ENCODE measurements at places on chromosomes 2 and 18.

DNA sequence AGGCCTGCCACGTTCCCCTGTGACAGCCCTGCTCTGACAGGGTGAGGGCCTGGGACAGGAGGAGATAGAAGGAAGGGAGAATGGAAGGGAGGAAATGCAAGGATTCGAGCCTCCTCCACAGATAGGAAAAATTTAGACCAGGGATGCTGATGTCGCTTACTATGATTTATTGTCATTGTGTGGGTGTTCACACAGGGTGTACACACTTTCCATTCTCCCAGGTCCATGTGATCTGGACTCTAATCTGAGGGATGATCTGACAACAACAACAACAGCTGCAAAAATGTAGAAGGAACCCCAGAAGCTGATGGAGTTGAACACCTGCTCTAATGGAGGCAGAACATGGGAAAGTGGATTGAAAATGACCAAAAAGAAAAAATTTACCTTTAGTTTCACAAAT is 231.7 kb upstream of the TNP1 start:
- no peak for DNase-seq

GRCh38 chr18:56649996-56650395 is 1.2 kb upstream of the WDR7 start:
- DNase-seq: no peak

- no peak for DNase-seq
These were observed 237.5 kb downstream of the CTNNA2 start for GRCh38 chr2:79750321-79750720.

- no peak for DNase-seq
These were observed 390.3 kb upstream of the GALNT5 start for GRCh38 chr2:156867201-156867600.

- no peak for DNase-seq
These were observed 395.3 kb downstream of the LPIN1 start for GRCh38 chr2:12141618-12142258.

GRCh38 chr2:173493874-173494273 is 139.2 kb downstream of the CDCA7 start:
- no peak for DNase-seq

- DNase-seq: no peak
These were observed 120.3 kb upstream of the NFATC1 start for GRCh38 chr18:79275461-79275860.

GRCh38 chr18:21980744-21981143 is 188.6 kb upstream of the GATA6 start:
- peak; percentile 45 for DNase-seq

DNA sequence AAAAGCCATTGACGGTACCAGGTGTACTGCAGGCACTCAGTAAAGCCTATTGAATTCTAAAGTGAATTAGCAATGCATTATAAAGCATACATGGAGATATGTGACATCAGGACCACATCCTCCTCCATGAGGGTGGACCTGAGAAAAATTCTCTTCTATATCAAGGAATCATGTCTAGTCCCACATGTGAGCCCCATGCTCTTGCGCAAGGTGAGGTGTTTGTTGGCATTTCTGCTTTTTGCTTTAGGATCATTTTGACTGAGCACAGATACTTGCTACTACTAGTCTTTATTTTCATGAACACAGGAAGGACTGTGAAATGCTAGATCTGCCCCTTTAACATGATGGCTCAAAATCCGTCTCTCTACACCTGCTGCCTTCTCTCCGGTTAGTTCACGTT is 183.9 kb downstream of the CD226 start:
- DNase-seq: no peak

- DNase-seq: peak; percentile 85
These were observed 12.6 kb downstream of the DTYMK start for GRCh38 chr2:241673797-241674725.

DNA sequence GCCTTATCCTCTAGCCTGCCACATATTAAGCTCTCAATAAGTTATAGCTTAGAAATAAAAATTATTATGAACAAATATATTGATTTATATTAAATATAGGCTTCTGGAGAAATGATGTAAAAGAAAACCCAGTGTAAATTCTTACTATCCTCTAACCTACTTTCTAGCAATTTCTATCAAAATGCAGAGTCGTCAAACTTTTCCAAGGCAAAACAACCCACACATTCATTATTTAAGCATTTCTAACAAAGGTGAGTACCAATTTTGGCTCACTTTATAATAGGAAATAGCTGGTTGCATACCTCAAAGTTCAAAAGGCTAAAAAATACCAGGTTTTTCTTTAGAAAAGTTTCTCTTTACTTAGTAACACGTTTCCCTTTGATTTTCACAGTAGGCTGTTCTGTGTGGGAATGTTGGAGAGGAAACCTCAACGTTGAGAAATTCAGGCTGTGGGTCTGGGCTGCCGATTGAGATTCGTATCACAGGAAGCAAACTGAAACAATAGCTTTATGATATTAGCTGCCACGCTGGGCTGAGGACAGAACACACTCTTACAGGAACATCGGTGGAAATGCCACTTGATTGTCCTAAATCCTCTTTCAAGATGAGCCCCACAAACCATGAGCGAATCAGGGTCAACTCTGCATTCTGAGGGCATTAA is 53.0 kb downstream of the EPAS1 start:
- no peak for DNase-seq

DNA sequence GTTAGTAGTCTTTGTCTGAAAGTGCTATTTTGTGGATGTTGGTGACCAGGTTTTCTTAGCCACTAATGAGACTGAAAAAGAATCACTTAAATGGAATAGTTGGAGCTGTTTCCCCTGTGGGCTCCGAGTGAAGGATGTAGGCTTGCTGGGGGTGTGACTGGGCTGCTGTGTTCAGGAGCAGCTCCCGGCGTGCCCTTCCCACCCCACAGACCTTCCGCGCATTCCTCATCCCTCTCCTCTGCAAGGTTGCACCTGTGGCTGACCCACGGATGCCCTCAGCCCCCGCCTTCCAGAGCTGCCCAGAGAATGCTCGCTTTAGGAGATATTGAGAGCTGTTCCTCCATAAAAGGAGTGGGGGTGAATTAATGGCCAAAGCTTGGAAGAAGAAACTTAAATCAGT is 174.3 kb downstream of the LDLRAD4 start:
- no peak for DNase-seq

GRCh38 chr2:206116278-206116677 is 30.3 kb upstream of the INO80D start:
- DNase-seq: no peak

GRCh38 chr18:23099621-23100020 is 35.7 kb upstream of the CABLES1 start:
- no peak for DNase-seq

GRCh38 chr2:32427672-32428610 is 71.1 kb downstream of the BIRC6 start:
- DNase-seq: peak; percentile 15

DNA sequence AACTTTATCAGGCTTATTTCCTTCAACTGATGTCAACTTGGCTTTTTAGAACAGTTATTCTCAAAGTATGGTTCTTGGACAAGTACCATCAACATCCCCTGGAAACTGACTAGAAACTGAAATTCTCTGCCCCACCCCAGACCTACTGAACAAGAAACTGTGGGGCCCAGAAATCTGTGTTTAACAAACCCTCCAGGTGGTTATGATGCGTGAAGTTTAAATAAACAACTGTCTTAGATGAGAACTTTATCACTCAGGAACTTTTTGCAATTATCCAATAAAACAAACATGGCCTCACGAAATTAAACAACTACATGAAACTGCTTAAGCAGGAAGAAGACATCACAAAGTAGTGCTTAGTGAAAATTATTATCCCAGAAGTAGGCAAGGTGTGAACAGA is 4.4 kb downstream of the HIBCH start:
- DNase-seq: no peak

GRCh38 chr2:217118559-217119284 is 258.9 kb upstream of the TNP1 start:
- DNase-seq: no peak

DNA sequence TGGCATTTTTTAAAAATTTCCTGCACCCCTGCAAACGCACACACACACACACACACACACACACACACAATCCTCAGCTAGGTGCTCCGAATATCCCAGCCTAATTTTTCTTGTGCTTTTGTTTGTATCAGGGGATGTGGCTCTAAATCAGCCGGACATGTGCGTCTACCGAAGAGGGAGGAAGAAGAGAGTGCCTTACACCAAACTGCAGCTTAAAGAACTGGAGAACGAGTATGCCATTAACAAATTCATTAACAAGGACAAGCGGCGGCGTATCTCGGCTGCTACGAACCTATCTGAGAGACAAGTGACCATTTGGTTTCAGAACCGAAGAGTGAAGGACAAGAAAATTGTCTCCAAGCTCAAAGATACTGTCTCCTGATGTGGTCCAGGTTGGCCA is 1.8 kb downstream of the HOXD13 start:
- DNase-seq: no peak

DNA sequence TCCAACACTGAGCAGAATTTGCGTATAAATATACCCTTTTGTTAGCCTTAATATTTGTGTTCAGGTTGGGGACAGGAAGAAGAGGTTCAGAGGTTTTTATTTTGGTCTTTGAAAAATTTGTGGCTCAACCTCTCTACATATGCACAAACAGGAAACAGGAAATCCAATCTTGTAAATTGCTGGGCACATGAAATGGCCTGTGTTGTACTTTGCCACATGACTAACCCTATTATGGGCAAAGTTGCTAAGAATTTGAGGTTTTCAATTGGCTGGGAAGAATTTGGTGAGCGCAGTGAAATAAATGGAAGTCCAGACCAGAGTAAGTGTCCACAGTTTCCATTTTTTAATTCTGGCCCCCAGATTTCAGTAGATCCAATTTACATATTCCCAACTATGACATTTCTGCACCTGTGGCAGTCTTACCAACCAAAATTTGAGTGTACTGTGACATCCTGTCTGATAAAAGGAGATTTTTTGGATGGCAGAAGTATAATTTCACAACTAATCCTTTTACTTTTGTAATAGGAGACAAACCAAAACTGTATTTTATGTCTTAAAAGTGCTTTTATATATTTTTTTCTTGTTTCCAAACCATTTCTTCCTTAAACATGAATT is 63.6 kb downstream of the COX7A2L start:
- peak; percentile 9 for DNase-seq

GRCh38 chr18:60826346-60826745 is 453.8 kb upstream of the MC4R start:
- no peak for DNase-seq

- DNase-seq: peak; percentile 36
These were observed at the start of gene PXDN for GRCh38 chr2:1744446-1745170. Gene PXDN, minus strand, starts transcription at chr2:1744515. Its CDS starts 60 bp downstream, at chr2:1744455.

GRCh38 chr18:1976484-1976883 is 594.8 kb downstream of the METTL4 start:
- DNase-seq: no peak

- peak; percentile 74 for DNase-seq
These were observed 186.1 kb upstream of the RAB12 start for GRCh38 chr18:8423051-8423557.

GRCh38 chr2:210460322-210461227 is 16.0 kb downstream of the LANCL1 start:
- DNase-seq: no peak

DNA sequence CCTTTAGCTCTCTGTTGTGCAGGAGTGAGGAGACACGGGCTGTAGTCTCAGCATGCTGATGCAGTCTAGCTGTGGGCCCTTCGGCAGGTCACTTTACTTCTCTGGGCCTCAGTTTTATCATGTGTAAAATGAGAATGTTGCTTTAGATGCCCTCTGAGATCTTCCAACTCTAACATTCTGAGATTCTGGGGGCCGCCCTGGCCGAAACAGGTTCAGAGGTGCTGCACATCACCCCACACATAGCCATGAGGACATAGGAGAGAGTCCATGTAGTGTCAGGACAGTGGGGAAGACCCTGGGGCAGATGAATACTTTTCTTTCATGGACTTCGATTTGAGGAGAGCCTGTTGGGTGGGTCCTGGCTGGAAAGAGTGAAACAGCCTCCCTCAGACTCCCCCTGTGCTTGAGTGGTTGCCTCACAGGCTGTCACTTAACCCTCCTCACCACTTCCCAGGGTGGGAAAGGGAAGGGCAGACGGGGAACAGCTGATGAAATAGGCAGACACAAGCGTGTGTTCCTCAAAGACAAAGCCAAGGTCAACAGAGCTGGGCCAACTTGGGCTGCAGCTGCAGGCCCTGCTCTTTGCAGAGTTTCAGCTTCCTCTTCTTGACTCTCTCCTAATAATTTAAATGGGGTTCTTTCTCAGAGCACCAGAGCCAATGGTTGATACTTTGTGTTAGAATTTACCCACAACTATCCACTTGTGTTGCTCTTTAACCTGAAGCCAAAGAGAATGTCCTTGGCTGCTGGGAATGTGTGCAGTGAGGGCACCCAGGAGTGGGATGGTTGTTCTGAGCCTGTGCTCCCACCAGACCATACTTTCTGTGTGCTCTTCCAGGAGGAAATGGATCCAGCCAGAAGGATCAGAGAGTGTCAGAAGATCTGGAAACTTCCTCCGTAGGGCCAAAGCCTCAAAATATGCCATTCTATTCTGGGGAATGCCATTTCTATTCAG is 14.7 kb upstream of the MRPL33 start:
- no peak for DNase-seq

DNA sequence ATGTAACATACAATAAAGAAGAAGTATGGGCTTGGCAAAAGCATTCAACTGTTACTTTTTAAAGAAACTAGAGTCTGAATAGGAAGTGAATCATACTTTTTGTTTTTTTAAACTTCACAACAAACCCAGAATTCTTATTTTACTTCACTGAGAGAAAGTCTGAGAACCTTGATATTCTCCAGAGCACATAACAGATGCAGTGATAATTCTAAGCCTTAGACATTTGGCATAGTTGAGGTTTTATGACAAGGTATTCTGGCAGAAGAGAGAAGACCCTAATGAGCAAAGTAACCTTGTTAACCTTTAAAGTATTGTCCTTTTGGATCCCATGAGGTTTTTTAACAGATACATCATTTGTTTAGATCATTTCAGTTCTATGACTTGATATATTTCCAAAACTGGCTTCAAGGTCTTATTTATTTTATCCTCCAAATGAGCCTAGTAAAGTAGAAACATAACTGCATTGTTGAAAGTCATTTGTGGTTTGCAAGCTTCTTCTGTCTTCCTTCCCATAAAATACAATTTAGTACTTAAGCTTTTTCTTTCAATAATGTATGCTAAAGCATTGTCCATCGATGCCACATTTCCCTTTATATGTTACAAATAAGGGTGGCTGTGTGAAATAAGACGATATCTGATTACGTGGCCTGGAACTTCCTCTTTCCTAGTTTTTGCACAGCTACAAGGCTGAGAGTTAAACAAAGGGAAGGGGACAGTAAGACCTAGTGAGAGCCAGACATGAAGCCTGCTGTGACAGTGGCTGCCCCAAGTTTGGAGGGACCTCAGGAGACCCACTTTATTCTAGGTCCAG is 86.1 kb upstream of the ITPRID2 start:
- DNase-seq: peak; percentile 89

- DNase-seq: peak; percentile 34
These were observed 29.2 kb upstream of the MSH2 start for GRCh38 chr2:47373747-47374146.

DNA sequence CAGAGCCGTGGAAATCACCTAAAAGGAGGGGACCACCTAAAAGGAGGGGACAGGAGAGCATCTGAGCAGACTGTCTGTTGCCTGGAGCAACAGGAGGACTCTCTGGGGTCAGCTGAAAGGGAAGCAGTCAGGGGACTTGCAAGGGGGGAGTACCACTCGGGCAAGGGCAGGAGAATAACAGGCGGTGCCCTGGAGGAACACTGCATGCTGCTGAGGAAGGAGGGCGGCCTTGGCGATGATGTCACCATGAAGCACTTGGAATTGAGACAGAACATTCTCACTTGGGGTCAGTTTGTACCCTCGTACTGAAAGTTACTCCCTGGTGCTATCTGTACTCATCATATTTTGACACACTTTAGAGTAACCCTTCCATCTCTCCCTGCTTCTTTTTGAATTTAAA is 18.4 kb downstream of the SIX3 start:
- no peak for DNase-seq

All from M059J (cell line).